ENCODE measurements at places on chromosomes 12 and 14.
A peak's percentile ranks its signal among the peaks of the same experiment; 100 is the strongest.

- H3K36me3 ChIP-seq: no peaks in the 10 kb centered on the region
- H3K4me3 ChIP-seq: no peak overlapping the region
- H3K4me1 ChIP-seq: no peaks in the 10 kb centered on the region
- no peak overlapping the region for H3K27ac ChIP-seq
- no peaks in the 10 kb centered on the region for H3K27me3 ChIP-seq
Observed at GRCh38 chr12:115306380-115306779, 622.4 kb upstream of the TBX3 start.

DNA sequence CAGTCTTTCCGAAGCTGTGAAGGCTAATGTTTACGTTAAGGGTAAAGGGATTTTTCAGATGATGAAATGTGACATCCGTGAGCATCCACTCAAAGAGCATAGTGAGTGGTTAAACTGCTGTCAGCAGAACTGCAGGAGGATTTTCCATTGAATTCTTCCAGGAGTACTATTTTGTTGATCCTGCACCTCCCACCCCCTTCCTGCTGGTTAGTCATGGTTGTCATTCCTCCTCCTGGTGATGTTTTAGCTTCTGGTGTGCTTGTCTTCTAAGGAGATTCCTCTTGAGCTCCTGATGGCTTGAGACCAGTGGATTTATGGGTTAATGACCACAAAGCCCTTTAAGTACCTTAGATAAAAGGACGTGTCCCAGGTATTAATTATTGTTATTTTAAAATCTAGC, 2.4 kb upstream of the GPRC5D start:
- no peaks in the 10 kb centered on the region for H3K27me3 ChIP-seq
- DNase-seq: no peak
- no peaks in the 10 kb centered on the region for H3K36me3 ChIP-seq
- no peak overlapping the region for H3K4me3 ChIP-seq

DNA sequence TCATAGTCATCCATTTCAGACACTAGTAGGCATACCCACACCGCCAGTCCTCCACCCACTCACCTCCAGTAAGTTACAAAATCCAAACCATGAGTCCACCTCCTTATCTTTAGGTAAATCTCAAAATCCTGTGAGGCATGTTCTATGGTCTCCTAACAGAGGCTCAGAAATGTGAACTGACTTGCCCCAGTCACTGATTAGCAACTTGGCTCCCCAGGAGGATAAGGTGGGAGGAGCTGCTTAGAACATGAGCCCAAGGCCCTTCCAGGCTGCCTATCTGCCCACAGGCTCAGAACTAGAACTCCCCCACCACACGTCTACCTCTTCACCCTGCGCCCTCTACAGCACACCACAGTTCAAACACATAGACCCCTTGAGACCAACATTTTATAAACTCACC, 19.9 kb downstream of the SETD3 start:
- H3K4me3 ChIP-seq: no peak overlapping the region
- no peaks in the 10 kb centered on the region for H3K27me3 ChIP-seq
- peaks cover 15% of the 10 kb centered on the region for H3K4me1 ChIP-seq
- no peak overlapping the region for H3K27ac ChIP-seq
- H3K36me3 ChIP-seq: peaks cover 74% of the 10 kb centered on the region

GRCh38 chr14:98956181-98956580, 315.8 kb downstream of the BCL11B start:
- H3K27ac ChIP-seq: no peak overlapping the region
- no peaks in the 10 kb centered on the region for H3K4me1 ChIP-seq
- no peak for DNase-seq
- no peaks in the 10 kb centered on the region for H3K27me3 ChIP-seq

DNA sequence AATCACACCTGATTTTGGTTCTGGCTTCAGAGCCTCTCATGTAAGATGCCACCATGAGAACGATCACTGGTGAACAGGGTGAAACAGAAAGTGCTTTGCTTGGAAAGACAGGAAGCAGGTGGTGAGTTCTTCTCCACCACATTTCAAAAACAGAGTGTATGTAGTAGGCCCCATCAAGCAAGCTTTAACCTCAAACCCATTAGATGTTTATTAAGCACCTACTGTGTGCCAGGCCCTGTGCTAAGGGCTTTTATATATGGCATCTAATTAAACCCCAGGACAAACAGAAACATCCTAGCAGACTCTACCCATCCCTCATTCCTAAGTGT, 47.8 kb upstream of the MED13L start:
- peak overlapping the region; percentile 42 for H3K27ac ChIP-seq
- H3K27me3 ChIP-seq: no peaks in the 10 kb centered on the region
- peak; percentile 54 for DNase-seq

- no peaks in the 10 kb centered on the region for H3K27me3 ChIP-seq
- no peak overlapping the region for H3K4me3 ChIP-seq
- no peaks in the 10 kb centered on the region for H3K4me1 ChIP-seq
- no peaks in the 10 kb centered on the region for H3K36me3 ChIP-seq
- no peak for DNase-seq
Observed at GRCh38 chr14:33728010-33728498, 222.8 kb downstream of the EGLN3 start.

GRCh38 chr12:116389990-116390389, 112.5 kb upstream of the MED13L start:
- no peaks in the 10 kb centered on the region for H3K36me3 ChIP-seq
- peaks cover 14% of the 10 kb centered on the region for H3K4me1 ChIP-seq
- H3K27ac ChIP-seq: no peak overlapping the region
- no peaks in the 10 kb centered on the region for H3K27me3 ChIP-seq
- no peak overlapping the region for H3K4me3 ChIP-seq

DNA sequence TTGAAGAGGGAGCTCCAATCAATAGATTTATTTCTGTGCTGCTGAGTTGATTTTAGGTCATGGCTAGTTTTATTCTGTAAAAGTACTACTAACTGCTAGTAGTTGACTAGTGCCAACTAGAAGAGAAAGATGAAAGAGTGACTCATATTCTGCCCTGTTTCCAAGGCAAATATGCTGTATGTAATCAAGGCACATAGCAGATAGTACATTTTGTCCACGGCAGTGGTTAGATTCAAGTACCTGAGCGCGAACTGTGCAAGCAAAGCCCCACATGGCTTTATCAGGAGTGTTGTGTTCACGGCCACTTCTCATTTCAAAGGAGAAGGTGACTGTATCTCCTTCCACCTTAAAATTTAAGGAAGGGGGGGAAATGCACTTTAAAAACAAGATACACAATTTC, 126.8 kb downstream of the TRAFD1 start:
- DNase-seq: no peak
- no peak overlapping the region for H3K4me3 ChIP-seq
- H3K27me3 ChIP-seq: no peaks in the 10 kb centered on the region
- no peaks in the 10 kb centered on the region for H3K4me1 ChIP-seq

- H3K27ac ChIP-seq: no peak overlapping the region
- no peak for DNase-seq
- no peaks in the 10 kb centered on the region for H3K27me3 ChIP-seq
- H3K4me1 ChIP-seq: no peaks in the 10 kb centered on the region
Observed at GRCh38 chr12:70785896-70786295, 134.6 kb downstream of the PTPRR start.

DNA sequence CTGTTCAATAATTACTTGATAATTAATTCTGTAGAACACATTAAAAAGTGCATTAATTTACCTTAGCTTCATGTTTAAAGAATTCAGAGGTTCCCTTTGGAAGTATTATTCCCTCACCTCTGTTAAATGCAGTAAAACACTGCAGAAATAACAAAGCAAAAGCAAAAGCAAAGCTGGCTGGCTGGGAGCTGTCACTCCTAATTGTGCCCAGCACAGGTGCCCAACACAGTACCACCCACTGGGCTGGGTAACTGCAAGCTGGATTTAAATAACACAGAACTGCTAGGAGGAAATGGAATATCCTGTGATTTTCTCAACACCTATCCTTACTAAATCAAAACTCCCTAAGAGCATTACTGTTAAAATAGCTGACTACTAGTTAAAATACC, 72.6 kb downstream of the SLC2A13 start:
- H3K4me3 ChIP-seq: no peak overlapping the region
- no peak overlapping the region for H3K27ac ChIP-seq
- DNase-seq: no peak
- H3K4me1 ChIP-seq: no peaks in the 10 kb centered on the region
- H3K36me3 ChIP-seq: no peaks in the 10 kb centered on the region

DNA sequence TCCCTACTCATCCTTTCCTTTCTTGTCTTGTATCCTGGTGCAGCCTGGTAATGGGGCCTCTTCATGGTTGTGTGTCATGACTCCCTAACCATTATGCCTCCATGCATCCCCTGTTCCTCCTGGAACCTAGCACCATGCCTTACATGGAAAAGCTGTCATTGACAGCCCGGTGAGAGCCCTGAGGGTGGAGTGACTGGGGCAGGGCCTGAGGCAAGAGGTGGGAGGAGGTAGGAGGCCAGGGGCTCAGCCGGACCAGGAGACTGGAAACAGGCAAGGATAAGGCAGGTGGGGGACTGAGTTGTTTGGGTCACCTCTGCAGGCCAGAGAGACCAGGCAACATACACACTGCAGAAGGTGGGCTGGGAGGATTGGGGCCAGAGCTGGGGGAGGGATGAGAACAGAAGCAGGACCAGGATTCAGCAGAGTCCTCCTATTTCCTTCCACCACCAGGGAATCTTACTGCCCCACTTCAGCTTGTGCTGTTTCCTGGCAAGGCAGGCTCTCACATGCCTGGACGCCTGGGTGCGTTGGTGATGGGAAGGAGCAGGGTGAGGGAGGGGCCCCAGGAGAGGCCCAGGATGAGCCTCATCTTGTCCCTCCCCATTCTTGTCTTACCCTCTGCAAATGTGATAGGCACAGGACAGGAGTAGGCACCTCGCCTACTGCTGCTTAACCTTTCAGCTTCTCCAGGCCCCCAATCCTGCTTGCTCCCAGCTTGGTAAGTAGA, at the start of gene LTB4R2:
Gene LTB4R2, plus strand, starts transcription at position 603 of the 727 bp plus-strand sequence. CDS start 525 bp downstream, outside the sequence.
- DNase-seq: no peak
- peak within 1 kb of the TSS; percentile 54 for H3K27ac ChIP-seq
- peaks cover 32% of the 10 kb centered on the region for H3K36me3 ChIP-seq
- peak within 1 kb of the TSS; percentile 30 for H3K4me3 ChIP-seq
- H3K4me1 ChIP-seq: peaks cover 65% of the 10 kb centered on the region
- no peaks in the 10 kb centered on the region for H3K27me3 ChIP-seq

DNA sequence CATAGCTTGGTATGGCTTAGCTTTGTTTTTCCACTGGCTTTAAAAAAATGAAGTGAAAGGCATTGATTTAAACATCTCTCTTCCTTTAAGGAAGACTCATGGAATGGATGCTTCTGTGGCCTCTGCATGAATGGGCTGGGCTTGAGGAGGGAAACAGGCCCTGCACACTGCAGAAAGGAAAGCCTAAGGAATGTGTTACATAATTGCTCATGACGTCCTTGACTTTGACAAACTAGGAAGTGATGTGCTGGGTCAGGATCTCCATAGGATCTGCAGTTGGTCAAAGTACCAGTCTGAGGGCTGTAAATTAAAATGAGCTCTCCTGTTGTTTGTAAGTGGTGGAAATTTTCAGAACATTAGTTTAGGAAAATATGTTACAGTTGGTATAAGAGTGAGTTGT, 12.7 kb downstream of the SAMD4A start:
- no peak for DNase-seq
- H3K4me1 ChIP-seq: no peaks in the 10 kb centered on the region
- H3K36me3 ChIP-seq: no peaks in the 10 kb centered on the region
- H3K27ac ChIP-seq: no peak overlapping the region
- H3K27me3 ChIP-seq: peaks cover 3% of the 10 kb centered on the region

GRCh38 chr14:58635091-58635830, 2.5 kb upstream of the DACT1 start:
- H3K36me3 ChIP-seq: no peaks in the 10 kb centered on the region
- H3K4me1 ChIP-seq: peaks cover 11% of the 10 kb centered on the region
- H3K27ac ChIP-seq: no peak overlapping the region
- DNase-seq: no peak

DNA sequence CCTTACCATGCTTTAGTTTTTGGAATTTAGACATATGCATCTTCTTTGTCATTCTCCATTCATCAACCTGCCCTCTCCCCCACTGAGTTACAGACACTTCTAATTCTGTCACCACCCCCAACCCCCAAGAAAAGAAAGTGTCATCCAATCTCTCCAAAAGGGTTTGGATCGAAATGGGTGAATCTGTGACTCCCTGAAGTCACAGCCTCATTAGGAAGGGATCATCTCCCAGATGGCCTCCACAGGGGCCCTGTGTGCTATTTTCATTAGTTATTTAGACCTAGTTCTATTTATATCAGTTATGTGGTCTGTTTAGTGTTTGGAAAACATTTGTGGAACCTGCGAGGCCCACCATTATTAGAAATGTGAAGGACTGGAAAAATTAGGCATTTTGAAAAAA, 191.0 kb upstream of the ATP2B1 start:
- no peaks in the 10 kb centered on the region for H3K27me3 ChIP-seq
- no peaks in the 10 kb centered on the region for H3K4me1 ChIP-seq
- H3K27ac ChIP-seq: no peak overlapping the region
- DNase-seq: no peak
- no peaks in the 10 kb centered on the region for H3K36me3 ChIP-seq
